Pulmonary artery endothelial cell (primary cell): ENCODE measurements at places on chromosomes 2 and 18. TPM values are rescaled to one million over a fixed set of nuclear protein-coding genes. Genes with fewer than 3 reads are reported as not detected.

SERPINB4 gene
- not detected in 2 replicates for total RNA-seq

GKN2 gene
- not detected in 2 replicates for total RNA-seq

GPR75 gene
- total RNA-seq = 0.92 and 1.8 TPM in 2 replicates

ANKRD29 gene
- 0.32 and 0.46 TPM in 2 replicates for total RNA-seq

MYO5B gene
- total RNA-seq = 0.14 and 0.20 TPM in 2 replicates

CLIP4 gene
- total RNA-seq = 28.0 and 35.5 TPM in 2 replicates

SFXN5 gene
- 11.1 and 16.1 TPM in 2 replicates for total RNA-seq

GRCh38 chr2:1784087-1784486 lies 39.8 kb upstream of the PXDN start:
- DNase-seq = no peak

GRCh38 chr2:160347269-160347863 lies 146.2 kb downstream of the RBMS1 start:
- DNase-seq = no peak

GRCh38 chr2:11758647-11759046 lies 12.2 kb downstream of the LPIN1 start:
- no peak for DNase-seq

DNA sequence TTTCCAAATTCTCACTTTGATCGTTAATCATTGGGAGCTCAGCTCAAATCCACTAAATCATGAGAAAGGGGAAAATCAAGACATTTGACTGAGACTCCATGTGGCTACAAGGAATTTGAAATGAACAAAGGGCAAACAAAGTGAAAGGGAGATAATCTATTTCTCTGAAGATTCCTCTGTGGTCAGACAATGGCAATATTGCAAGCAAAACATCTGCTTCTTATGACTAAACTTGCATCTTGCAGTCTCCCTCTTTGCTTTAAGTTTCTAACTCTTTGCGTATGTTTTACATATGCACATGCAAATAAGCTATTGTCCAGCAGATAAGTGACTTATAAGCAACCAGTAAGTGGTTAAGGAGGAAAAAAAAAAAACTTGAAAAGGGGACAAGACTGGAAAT lies 299.1 kb upstream of the NXPH2 start:
- no peak for DNase-seq

GRCh38 chr2:70986499-70987189 lies 8.0 kb downstream of the TEX261 start:
- DNase-seq = no peak

DNA sequence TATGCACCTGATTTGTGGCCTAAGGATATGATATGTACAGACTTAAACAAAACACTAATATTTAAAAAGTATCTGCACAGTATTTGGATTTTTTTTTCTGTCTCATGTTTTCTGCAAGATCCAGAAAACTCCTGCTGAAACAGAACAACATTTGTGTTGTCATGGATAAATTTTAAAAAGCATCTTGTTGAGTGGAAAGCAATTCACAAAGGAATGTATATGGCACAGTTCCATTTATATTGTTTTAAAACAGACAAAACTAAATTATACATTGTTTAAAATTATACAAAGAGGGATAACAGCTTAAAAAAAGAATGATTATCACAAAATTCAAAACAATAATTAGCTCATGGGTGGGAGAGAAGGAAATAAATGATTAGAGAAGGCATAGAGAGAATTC lies 193.5 kb downstream of the PPP1R1C start:
- no peak for DNase-seq

GRCh38 chr2:107436281-107436680 lies 390.4 kb upstream of the RGPD4 start:
- no peak for DNase-seq

GRCh38 chr2:1814616-1815015 lies 70.3 kb upstream of the PXDN start:
- DNase-seq = no peak

DNA sequence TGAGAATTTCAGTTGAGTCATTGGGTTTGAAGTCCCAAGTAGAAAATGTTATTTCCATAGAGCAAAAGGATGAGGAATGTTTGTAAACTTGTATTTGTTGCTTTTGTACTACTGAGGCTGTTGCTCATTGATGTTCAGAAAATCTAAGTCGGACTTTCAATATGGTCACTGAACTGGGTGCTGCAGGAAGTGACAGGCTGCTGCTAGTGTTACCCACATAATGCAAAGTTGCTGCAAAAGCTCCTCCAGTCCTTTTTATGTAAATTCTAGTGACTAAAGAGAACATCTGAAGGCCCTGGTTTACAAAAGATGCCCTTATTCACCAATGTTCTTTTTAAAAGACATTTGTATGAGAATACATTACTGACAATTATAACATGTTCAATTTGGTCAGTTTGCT lies 131.1 kb upstream of the FAM98A start:
- DNase-seq = no peak

DNA sequence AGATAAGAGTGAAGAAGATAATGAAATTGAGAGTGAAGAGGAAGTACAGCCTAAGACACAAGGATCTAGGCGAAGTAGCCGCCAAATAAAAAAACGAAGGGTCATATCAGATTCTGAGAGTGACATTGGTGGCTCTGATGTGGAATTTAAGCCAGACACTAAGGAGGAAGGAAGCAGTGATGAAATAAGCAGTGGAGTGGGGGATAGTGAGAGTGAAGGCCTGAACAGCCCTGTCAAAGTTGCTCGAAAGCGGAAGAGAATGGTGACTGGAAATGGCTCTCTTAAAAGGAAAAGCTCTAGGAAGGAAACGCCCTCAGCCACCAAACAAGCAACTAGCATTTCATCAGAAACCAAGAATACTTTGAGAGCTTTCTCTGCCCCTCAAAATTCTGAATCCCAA lies 15.7 kb downstream of the MSH6 start:
- DNase-seq = no peak

DNA sequence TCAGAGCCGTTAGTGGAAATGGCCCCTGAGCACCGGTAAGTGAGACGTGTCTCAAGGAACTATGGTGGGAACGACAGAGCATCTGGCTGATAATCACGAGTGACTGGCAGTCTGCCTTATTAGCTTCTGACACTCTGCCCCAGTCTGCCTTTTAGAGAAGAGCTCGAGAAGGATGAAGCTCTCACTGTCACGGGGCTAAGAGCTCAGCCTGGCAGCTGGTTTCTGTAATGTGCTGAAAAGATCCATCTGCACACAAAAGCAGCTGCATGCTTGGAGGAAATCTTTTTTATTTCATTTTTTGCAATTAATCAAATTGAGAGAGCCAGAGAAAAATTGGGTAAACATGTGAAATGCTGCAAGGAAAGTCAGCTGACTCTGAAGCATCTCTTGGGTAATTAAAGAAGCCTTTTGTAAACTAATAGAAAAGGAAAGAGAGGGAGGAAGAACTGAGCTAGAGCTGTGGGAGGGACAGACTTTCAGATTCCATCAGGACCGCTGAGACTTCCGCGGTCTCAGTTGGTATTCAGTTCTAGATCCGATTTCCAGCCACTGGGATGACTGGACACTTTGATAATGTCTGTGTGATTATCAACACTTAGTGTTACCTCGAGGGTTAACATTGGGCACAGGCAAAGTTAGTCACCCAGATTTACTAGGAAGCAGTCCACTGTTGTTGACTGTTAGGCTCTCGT lies 24.4 kb downstream of the MBP start:
- no peak for DNase-seq

DNA sequence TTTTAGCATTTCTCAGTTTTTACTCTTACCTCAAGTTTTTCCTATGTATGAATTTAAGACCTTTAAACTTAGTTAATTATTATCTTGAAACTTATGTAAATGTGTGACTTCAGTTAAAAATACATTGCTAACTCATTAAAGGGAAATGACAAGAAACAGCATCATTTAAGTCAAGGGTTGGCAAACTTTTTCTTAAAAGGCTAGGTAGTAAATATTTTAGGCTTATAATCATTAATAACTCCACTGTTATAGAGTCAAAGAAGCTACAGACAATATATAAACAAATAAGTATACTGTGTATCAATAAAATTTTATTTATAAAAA lies 259.7 kb upstream of the RBMS1 start:
- no peak for DNase-seq

- DNase-seq = no peak
These were observed 86.3 kb downstream of the SLC66A3 start for GRCh38 chr2:11241412-11242203.

DNA sequence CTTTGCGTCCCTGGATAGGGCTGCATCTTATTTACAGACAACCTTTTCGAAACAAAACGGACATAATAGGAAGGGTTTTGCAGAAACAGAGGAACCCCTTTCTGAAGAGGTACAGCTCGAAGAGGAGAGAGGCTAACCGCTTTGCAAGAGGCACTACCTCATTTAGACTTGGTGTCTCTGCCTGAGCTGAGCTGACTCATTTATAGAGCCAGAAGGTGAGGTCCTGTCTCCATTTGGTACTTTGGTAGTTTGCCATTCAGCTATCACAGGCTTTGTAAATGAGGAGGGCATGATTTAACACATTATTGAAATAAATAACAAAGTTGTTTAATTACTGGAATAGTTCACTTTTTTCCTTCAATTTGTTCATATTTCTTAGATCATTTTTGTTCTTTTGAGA lies 2.2 kb upstream of the NXPH2 start:
- DNase-seq = no peak

DNA sequence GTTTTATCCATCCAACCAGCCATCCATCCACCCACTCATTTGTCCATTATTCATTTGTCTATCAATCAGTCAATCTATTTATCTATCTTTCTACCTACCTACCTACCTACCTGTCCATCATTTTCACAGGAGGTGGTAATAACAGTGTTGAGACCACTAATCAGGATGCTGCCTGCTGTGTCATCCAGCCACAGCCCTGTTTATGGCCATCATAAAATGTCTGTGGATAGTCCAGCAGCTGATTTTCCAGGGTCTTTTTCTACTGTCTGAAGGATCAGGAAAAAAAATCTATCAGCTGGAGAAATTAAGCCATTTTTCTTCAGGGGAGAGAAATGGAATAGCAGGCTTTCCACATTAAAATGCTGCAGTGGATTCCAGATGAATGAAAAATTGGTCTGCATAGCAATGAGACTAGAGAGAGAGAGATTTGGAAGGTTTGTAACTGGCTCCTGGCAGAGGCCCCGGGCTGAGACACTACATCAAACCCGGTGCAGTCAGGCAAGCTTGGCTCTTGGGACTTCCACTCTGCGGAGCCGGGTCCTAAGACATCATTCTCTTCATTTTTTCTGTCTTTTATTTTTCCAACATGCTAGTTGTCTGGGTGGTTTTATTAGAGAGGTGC lies 33.0 kb upstream of the BOD1L2 start:
- no peak for DNase-seq
